Stimulated activated CD4-positive, alpha-beta T cell treated with anti-CD3 and anti-CD28 coated beads, Interleukin-15, amount 100 ng/mL, for 48 hours (primary cell): ENCODE measurements at places on chromosomes 6 and 20.

DNA sequence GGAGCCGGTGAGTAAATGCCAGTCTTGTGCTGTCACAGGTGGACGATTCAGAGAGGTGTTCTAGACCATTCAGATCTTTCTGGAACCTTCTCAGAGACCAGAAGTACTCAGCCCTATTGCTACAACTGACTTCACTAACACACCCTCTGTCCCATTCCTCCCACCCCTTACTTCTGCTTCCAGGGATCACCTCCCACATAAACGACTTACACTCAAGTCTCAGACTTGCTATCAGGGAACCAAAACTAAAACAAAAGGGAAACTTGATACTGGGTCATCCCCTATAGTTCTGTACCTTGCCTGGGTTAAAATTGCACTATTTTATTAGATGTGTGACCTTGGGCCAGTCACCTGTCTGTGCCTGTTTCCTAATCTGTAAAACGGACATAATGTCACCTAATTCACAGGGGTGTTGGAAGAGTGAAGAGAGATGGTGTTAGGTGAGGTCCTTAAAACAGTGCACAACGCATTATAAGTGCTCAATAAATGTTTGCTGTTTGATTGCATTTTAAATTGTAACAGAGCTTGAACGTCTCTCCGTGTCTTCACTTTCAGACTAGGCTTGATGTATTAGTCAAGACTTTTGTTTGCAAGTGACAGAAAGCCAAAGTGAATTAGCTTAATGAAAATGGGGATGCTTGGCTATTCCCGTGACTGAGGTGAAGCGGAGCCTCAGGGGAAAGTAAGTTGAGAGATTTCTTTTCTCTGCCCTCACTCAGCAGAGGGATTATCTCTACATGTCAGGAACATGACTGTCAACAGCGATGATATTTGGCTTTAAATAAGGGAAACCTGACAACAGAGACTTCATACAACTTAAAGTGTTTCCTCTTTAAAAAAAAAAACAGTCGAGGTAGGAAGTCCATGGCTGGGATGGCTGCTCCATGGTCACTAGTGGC lies 3.0 kb upstream of the SRXN1 start:
- DNase-seq = no peak

DNA sequence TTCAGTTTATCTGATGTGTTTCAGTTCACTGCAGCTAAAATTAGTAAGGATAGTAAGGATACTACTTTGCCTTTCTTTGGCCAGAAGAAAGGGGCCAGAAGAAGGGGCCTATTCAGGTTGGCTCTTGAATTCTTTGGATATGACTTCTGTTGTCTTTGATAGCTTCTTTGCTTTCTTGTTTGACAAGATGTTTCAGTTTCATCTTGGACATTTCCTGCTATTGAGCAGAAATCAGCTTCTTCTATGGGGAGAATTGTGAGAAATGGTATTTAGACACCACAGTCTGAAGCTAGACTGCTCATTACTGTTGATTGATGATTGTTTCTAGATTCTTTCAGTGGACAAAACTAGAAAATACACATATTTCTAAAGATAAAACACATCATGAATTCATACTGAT lies 23.2 kb downstream of the L3MBTL3 start:
- DNase-seq = no peak

GRCh38 chr6:64415926-64416325 lies 780.3 kb downstream of the PHF3 start:
- DNase-seq = no peak

DNA sequence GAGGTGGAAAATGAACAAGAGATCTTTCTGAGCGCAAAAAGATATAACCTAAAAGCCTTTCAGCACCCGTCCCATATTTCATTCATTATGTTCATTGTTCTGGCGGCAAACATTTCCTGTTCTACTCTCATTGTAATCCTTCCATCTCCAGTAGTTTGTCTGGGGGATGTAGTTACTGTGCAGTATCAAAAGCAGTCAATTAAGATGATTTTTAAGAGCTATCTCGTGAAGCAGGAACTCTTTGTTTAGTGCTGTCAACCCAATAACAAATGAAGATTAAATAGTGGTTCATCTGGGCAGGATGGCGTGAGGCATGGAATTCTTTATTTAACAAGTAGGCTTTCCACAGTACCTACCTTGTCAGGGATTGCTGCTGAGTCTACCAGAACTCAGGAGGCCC lies 876.7 kb downstream of the HACE1 start:
- DNase-seq = no peak

DNA sequence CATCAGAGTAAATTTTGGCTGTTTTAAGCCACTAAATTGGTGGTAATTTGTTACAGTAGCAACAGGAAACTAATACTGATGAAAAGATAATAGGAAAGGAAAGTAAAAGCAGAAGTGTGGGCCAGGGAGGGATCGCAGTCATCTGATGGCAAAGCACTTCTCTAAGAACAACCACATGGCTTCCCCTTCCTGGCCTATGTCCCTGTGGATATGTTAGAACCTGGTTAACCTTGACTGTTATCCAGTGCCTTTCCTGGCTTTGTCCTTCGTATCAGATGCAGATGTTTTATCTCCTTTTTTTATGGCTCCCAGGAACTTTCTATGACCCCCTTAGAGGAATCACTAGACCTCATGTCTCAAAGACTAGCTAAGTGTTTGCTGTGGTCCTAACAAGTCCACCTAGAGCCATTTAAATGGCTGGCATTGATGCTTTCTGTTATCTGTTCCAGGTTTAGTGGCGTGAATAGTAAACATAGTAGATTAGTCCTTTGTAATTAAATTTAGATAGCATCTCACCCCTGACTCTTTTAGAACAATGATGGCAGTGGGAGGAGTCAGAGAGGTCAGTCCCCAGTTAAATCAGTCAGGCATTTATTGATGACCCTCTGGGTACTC lies 79.2 kb upstream of the PHACTR2 start:
- no peak for DNase-seq

DNA sequence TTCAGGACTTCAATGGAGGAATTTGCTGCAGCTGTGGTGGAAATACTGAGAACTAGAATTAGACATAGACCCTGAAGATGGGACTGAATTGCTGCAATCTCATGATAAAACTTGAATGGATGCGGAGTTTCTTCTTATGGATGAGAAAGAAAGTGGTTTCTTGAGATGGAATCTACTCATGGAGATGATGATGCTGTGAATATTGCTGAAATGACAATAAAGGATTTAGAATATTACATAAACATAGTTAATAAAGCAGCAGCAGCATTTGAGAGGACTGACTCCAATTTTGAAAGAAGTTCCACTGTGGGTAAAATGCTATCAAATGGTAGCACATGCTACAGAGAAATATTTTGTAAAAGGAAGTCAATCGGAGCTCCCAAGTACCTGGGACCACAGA lies 264.6 kb downstream of the UBE3D start:
- DNase-seq = no peak

- DNase-seq = no peak
Observed at GRCh38 chr6:83169511-83169910, 23.6 kb downstream of the PGM3 start.

DNA sequence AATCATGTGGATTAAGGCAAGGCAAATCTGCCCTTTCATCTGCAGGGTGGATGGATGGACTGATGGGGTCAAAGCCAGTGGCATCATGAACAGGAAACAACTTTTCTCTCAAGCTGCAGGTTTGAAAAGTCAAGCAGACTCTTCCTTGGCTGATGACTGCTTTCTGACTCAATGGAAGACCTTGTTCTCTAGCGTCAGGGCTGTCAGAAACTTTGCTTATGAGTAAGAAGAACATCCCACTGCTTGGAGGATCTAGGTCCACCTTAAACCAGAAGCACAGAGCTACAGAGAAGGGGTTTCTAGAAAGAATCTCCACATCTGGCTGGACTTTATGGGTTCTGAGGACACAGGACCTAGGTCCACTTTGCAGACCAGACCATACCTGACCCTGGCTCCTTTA lies 36.3 kb upstream of the CST5 start:
- DNase-seq = no peak

GRCh38 chr6:167870321-167870720 lies 43.6 kb downstream of the AFDN start:
- DNase-seq = no peak

- no peak for DNase-seq
Observed at GRCh38 chr20:50245498-50246366, 55.1 kb downstream of the CEBPB start.

DNA sequence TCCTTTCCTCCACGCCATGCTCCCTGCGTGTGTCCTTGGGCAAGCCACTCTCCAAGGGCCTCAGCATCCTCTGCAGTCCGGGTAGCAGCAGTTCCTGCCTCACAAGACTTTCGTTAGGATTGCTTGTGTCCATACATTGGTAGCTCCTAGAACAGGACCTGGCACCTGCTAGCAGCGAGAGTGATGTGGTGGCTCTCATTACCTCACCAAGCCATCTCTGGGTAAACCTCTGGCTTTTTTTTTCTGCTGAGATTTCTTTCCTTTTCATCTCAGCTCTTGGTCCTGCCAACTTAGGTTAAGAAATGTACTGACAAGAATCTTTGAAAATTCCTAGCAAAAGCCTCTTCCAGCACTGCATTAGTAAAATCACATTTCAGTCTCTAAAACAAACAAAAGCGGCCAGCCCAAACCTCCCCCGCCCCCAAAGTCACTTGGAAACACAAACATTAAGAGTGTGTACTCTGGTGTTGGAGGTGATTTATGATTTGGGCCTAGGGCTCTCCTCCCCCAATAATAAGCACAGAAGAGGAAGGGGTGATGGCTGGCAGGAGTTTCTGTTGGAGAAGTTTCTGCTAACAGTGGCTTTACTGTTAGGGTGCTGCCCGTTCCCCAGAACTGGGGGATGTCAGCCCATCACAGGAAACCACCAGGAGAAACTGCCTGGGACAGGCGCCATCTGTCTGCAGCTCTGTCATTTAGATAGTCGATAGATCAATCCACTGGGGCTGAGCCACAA lies 199.2 kb downstream of the CD83 start:
- no peak for DNase-seq

DNA sequence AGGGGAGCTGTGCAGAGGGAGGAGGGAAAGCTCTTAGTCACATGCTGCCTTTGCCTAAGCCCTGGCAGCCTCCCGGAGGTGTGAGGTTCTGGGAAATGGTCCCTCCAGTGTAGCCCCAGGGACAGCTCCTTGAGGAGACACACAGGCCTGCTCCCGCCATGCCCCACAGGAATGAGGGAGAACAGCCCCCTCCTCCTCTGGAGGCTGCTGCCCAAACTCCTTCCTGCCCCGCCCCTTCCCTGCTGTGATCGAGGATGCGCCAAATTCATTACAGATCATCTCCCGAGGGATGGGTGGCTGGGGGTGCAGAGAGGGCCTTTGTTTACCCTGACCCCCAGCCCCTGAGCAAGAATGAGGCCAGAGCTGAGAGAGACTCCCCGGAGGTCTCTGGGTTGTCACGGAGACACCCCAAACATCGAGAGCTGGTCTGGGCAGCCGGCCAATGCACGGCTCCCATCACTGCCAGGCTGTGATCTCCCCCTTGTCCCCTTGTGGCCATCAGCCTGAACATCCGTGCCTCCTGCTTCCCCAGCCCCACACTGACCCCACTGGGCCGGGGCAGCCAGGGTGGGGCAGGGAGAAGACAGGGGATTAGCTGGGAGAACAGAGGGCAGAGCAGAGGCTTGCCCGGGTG lies 8.4 kb downstream of the CYP21A2 start:
- no peak for DNase-seq

DNA sequence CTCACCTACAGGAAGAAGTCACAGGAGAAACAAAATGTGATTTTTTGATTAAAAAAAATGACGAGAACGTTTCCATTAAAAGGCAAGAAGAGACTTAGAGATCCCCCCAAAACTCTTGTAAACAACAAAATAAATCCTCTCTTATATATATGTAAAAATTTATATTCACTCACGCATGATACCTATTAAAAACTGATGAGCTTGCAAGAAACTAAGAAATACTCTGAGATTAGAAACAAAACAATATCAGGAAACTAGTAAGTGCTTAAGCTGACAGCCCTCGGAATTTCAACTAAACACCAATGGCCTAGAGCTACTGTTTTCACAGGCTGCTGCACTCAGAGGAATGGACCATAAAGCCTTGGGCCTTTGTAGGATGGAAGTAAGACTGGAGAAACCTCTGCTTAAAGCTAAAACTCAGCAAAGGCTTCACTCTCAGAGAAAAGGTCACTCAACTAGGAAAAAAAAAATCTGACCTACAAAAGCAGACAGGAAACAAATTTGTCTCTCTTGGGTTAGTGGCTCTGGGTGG lies 63.0 kb downstream of the MAP3K7 start:
- no peak for DNase-seq

DNA sequence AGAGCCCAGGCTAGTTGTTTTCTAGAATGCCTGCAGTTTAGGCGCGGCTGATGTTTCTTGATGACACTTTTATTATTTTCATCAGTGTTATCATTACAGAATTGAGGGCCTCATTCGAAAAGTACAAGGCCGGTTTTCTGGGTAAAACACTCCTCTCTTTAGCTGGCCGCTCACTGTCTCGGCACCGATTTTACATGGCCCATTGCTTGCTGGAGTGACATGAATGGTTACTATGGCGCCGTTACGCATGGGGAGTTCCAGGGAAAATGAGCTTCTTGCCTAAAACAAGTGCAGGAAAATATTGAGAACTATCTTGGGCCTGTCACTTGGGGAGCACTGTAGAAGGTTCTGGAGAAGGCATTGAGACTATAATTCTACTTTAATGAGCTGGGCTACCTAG lies 317.8 kb downstream of the CDH4 start:
- no peak for DNase-seq

GRCh38 chr20:60371384-60371783 lies 413.2 kb downstream of the CDH26 start:
- DNase-seq = no peak

DNA sequence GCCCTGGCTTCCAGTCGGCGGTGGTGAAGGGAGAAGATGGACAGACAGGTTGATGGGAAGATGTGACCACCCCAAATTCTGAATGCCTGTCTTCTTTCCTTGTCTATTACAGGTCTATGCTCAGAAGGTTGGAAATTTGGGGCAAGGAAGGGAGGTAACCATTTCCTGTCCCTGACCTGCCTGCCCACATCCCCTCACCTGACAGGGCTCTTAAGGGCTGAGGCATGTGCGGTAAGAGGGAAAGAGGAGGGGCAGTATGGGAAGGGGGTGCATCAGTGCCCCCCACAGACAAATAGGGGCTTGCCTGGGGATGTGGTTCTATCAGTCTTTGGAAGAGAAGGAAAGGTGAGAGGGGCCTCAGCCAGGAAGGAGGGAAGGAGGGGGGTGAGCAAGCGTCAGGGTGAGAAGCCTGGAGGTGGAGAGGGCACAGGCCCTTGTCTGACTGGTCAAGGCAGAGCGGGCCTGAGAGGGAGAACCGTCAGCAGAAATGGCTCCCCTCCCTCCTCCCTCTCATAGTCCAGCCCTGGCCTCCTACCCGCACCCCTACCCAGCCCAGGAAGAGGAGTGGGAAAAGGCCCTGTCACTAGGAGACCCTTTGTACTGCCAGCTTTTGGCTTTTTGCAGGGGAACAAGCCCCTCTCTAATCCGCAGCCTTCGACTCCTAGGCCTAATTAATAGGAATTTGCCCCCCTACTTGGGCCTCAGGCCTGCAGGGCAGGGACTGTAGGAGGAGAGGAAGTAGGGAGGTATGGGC lies 104.4 kb upstream of the FOXP4 start:
- DNase-seq = no peak
